ENCODE measurements at places on chromosomes 2 and 18.

DNA sequence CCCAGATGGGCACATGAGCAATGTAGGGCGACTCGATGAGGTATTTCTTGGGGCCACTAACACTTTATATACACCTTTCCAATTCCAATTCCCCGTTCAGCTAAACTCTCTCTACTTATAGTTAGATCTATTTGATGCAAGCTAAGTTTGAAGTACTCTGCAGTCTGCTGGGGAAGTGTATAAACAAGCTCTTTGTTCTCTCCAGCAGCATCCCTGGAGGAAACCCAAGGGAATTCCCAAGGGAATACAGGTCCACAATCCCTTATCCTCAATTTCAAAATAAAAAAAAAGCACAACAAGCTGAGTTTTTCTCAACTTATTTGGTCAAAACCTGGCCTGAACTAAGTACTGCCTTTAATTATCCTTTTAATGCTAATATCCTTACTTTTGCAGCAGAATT lies 433.3 kb downstream of the NBAS start:
- no peak for DNase-seq

DNA sequence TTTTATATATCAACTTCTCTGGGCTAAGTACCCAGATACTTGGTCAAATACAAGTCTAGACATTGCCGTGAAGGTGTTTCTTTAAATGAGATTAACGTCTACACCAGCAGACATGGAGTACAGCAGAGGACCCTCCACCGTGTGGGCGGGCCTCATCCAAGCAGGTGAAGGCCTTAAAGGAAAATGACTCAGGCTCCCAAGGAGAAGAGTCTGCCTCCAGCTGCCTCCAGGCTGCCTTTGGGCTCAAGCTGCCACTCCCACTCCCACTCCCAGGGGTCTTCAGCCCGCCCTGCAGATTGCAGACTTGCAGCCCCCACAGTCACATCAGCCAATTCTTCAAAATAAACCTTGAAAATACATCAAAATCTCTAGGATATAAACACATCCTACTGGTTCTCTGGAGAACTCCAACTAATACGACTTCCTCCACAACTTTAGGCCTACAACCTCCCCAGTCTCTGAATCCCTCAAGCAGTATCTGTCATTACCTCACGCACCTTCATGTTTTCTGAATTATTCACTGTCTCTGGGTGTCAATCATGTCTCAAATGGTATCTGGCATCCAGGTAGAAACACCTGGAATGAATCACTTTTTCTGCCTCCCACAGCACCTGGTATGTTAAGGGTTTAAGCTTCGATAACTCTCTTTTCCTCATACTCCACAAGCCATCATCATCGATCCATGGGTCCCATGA lies 6.9 kb downstream of the ITGB1BP1 start:
- no peak for DNase-seq

- no peak for DNase-seq
These were observed 32.1 kb upstream of the NCKAP5 start for GRCh38 chr2:133600266-133600928.

DNA sequence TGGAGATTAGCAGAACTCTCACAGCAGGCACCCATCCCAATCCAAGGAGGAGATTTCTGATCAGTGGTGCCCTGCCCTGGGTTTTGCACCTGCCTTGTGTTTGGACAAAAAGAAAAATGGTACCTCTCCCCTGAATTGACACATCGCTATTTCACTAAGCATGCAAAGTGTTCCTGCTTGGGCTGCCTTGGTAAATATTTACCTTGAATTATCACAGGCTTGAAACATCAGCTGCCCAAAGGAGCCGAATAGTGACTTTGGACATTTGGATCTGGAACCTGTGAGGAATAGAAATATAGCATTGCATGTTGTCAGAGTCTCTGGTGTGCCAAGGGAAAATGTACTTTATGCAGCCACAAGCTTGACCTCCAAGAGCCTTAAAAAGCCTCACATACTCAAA lies 926.4 kb upstream of the FANCL start:
- no peak for DNase-seq

GRCh38 chr2:28809927-28810326 lies 707 bp upstream of the SPDYA start:
- DNase-seq: no peak

Measured in CD4-positive, alpha-beta T cell treated with Interleukin-10 for 1 hour (primary cell).